ENCODE measurements at places on chromosomes 12 and 14.
A peak's percentile ranks its signal among the peaks of the same experiment; 100 is the strongest.

DNA sequence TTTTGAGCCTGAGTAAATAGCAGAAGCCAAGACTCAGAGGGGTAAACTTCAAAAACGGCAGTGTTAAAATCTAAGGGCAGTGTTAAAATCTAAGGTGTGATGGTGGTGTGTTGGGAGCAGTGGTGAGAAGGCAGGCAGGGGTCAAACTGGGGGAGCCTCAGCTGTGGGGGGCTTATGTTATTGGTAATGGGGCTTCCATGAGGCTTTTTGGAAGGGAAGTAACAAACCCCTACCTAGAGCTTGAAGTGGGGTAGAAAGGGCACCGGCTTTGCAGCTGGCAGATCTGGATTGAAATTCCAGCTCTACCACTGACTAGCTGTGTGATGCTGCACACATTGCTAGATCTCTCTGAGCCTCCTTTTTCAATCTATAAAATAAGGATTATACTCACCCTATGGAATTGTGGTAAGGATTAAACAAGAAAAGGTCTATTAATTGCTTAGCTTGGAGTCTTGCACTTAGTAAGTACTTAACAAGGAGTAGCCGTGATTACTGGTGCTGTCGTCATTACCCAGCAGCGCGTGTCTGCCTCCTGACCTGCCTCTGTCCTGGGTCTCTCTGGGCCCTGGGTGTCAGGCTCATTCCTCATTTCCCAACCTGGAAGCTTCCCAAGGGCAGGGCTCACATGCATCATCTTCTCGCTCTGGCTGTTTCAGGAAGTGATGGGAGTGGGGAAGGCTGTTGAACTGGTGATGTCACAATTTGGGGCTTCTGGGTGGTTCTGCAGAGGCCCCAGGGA, 18.5 kb upstream of the KRT80 start:
- DNase-seq = no peak

DNA sequence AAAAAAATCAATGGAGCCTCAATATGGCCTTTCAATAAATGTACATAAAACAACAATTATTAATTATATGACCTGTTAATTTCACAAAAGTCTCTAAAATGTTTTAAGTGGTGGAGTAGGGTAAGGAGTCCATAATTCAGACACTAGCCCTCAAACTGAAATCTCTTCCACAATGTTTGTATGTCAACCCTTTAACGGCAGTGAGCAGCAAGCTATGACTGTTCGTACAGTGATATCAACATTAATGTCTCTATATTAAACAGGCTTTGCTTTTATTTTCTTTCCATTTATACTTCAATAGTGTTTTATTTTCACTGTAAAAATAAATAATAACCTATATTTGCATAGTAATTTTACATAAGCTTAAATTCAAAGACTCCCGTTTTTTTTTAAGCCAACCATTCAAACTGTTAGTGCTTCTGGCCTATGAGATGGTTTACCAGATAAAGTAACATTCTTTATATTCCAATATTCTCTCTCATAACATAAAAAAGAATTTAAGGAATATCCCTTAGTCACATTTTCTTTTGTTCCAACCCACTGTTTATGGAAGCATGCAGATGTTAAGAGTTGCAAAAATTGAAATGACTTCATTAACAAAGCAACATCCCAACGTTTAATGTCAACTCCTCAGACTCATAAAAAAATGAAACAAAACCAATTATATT, 2.3 kb downstream of the CDK17 start:
- DNase-seq = no peak

DNA sequence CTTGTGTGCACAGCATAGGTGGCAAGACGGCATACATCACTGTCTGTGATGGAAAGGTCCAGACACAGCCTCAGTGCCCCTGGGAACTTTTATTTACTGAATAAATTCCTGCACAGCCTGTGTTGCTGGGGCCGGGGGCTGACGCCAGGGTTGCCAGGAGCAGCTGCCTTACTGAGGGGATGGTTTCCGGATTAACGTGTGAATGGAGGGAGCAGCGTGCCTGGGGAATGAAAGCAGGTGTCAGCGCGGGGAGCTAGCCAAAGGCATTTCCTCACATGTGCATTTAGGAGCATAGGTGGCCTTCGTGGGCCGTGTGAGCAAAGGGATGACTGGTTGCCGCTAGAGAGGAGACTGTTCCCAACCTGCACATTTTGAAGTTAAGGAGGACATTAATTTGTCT, 41.6 kb downstream of the SFSWAP start:
- no peak for DNase-seq

GRCh38 chr12:108285016-108285415, 54.1 kb downstream of the CMKLR1 start:
- DNase-seq = no peak

GRCh38 chr12:63018273-63018672, 83.3 kb upstream of the PPM1H start:
- DNase-seq = no peak

GRCh38 chr14:100065111-100065871, at the start of gene EVL:
Gene EVL, plus strand, starts transcription at chr14:100065422. Its CDS starts 79 bp downstream, at chr14:100065501.
- peak; percentile 88 for DNase-seq

DNA sequence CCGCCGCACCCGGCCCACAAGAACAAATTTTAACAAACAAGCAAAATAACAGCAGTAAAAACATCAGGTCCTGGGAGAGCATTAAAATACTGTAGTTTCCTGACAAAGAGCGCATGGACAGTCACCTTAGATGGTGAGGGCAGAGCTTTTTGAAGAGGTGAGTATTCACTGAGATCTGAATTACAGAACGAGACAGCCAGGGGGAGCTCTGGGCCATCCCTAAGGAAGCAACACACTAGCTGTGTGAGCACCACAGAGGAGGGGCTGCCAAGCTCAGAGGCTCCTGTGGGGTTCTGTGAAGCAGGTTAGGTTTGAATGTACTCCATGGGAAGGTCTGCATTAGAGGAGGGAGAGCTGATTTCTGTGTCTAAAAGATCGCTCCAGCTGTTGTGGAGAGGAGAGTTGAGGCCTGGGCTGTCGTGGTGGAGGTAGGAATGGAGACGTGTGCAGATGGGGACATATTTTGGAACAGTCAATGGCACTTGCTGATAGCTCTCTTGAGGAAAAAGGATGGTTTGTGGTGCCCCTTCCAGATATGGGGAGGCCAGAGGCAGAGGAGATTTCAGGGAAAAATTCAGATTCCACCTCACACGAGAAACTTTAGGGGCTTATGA, 72.9 kb downstream of the TRAFD1 start:
- DNase-seq = peak; percentile 73

GRCh38 chr12:6526766-6527525, 7.4 kb upstream of the GAPDH start:
- no peak for DNase-seq

GRCh38 chr14:73492043-73492552, 1.4 kb downstream of the RIOX1 start:
- DNase-seq = no peak

GRCh38 chr14:99819514-99819913, 26.3 kb downstream of the EML1 start:
- peak; percentile 24 for DNase-seq

GRCh38 chr12:68932128-68932960, 627 bp downstream of the CPM start:
- DNase-seq = no peak

- peak; percentile 65 for DNase-seq
These were observed 23.2 kb upstream of the ESRRB start for GRCh38 chr14:76352639-76353281.

DNA sequence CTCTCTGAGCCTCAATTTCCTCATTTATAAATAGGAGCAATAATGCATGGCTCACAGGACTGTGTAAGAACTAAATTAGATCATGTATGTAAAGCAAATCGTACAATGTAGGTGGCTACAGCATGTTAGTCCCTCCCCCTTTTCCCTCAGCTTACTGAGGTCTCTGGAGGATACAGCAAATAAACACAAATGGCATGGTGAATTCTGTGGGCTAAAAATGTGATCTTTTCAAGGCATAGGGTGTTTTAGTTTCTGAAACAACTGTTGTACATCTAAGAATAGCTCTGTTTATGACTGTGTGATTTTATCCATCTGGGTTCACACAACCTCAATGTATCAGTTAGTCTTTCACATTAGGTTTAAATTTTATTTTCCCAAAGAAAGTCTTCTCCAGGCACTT, 121.2 kb upstream of the PLEKHG7 start:
- DNase-seq = no peak

DNA sequence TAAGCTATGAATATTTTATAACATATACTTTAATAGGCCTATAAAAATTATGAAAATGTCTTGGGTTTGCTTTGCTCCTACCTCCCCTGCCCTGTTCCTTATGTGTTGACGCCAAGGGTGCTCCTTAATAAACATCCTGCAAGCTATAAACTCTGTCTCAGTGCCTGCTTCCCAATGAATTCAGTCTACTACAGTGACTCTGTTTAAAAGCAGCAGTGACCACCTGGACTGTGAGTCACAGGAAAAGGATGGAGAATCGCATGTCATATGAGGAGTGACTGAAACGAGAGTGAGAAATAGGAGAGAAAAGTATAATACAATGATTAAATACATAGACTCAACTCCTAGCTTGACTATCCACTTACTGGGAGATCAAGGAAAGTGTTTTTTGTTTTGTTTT, 41.1 kb upstream of the CFAP54 start:
- DNase-seq = no peak

DNA sequence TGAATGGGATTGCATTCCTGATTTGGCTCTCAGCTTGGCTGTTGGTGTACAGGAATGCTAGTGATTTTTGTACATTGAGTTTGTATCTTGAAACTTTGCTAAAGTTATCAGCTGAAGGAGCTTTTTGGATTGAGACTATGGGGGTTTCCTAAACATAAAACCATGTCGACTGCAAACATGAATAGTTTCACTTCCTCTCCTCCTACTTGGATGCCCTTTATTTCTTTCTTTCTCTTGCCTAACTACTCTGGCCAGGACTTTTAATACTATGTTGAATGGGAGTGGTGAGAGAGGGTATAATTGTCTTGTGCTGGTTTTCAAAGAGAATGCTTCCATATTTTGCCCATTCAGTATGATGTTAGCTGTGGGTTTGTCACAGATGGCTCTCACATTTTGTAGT, 141.5 kb downstream of the CEP83 start:
- no peak for DNase-seq

DNA sequence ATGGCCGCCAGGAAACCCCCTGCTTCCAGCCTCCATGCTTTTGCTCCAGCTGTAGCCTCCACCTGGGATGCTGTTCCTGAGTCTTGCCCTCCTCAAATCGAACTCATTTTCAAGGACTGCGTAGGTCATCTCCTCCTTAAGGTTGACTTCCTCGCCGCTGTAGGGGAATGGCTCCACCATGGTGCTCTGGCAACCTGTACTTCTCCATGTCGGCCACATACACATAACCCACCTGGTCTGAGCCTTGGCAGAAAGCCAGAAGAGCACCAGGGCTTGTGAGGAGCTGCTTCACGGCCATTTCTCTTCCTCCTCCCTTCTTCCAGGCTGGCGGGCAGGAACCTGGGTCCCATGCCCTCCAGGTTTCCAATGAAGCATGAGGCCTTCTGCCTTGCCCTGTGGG, 36.7 kb upstream of the BEGAIN start:
- no peak for DNase-seq

GRCh38 chr12:85424581-85425348, 144.7 kb downstream of the ALX1 start:
- peak; percentile 30 for DNase-seq

DNA sequence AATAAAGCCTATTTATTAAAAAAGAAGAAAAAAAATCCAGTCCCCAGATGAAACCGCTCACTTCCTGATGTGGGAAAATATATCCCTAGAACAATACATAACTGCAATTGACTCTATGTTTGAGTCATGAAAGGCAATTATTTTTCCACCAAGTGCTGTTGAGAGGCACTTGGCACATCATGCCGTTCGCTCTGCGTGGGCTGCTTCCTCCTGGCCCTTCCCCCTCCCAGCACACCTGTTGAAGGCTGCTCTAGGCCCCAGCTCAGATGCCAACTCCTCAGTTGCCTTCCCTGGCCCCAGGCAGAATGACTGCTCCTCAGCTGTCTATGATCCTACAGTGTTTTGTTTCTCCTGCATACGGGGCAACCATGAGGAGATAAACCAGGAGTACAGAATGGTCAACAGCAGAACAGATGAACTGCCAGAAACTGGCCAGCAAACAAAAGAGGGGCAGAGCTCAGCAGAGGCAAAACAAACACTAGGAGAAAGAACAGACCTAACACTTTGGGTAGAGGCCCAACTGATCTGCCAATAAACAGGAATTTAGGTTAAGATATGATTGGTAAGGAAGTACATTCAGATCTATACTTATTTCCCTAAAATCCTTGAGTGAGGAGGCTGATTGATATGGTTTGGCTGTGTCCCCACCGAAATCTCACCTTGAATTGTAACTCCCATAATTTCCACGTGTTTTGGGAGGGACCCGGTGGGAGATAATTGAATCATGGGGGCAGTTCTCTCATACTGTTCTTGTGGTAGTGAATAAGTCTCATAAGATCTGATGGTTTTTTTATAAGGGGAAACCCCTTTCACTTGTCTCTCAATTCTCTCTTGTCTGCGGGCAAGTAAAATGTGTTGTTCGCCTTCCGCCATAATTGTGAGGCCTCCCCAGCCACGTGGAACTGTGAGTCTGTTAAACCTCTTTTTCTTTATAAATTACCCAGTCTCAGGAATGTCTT, 58.6 kb downstream of the SLC38A1 start:
- peak; percentile 56 for DNase-seq

- no peak for DNase-seq
These were observed 215.3 kb downstream of the SSPN start for GRCh38 chr12:26410689-26411088.

- DNase-seq = peak; percentile 61
These were observed 55.3 kb downstream of the VCPKMT start for GRCh38 chr14:50060871-50061663.
